NAMALWA (cell line): ENCODE measurements at places on chromosomes 3 and 15.

DNA sequence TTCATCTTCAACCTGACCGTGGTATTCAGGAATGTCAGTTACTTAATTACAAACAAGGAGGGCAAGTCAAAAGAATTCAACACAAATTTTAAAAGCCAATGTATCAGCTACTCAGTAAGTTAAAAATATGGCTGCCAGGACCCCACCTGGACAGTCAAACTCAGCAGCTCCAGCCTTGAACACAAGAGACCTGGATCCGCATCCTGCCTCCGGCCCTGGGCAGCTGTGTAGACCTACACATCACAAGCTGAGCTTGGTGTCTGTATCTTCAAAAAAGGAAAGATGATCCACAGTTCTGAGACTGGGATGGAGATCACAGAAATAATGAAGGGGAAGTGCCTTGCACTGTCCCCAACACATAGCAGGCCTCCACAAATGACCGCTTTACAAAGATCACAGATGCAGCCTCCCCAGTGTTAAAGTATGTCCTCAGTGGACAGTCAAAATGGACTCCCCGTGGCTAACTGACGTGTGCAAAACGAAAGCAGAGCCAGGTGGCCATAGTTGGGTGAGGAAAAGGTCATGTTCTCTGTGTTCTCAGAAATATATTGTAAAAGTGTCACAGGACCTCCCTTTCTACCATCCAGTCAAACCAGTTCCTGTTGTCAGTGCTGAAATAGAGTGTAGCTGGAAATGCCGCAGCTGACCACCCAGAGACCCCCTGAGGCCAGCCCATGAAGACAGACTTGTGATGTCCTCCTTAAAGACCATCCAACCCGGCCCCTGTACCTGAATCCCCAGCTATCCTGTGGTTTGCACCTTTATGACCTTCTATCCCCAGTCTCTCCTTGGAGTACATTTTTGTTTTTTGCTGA lies 168.5 kb upstream of the NSMCE3 start:
- DNase-seq: no peak

DNA sequence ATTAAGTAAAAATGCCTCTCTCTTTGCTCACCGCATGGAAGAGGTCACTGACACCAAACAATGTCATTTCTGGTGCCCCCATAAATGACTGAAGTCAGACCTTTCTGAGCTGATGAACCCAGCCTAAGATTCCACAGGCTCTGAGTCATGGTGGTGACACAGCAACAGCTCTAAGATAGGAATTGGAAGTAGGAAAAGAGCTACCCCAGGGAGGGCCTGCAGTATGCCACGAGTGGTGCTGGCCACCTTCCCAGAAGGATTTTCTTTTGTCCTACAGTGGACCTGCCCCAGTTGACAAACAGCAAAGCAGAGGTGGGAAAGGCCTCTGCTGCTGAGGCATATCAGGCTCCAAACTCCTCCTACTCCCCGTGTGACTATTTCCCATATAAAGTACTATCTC lies 208.1 kb downstream of the MINAR1 start:
- no peak for DNase-seq

DNA sequence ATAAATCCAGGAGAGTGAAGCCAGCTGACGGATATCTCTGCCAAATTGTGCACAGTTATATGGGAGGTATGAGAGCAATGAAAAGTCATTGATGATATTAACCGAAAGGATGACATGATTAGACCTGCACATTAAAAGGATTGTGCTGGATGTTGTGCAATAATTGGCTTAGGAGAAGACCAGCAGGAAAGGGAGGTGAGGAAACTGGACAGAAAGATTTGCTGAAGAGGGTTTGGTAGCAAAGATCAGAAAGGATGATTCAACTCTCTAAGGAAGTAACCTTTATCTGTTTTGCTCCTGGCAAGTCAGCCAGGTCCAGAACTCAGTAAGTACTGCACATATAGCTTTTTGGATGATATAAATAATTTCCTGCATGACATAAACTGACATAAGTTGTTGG lies 704.7 kb downstream of the GRM7 start:
- DNase-seq: no peak

DNA sequence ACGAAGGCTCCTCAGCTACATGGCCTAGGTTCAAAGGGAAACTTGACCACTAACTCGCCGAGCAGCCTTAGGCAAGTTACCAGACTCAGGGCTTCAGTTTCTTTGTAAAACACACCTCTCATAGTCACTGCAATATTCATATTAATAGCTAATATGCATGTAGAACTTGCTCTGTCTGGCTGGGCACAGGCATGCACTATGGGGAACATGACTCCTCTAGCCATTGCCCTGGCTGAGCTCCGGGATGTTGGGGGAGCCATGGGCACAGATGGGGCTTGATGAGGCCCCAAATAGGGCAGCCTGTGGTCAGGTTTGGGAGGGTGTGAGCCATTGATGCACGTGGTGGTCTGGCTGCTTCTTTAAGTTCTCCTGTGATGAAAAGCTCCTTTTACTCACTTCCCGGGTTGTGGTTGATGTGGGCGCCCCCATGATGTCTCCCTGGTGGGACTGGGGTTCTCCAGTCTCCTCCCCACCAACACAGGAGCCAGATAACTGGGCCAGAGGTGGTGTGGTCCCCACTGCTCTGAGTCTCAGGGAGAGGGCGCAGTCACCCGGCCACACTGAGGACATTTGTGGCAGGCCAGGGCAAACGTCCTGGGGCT lies 29.4 kb upstream of the DUSP7 start:
- DNase-seq: no peak

GRCh38 chr3:49244581-49245205 lies 32.3 kb downstream of the C3orf62 start:
- no peak for DNase-seq

GRCh38 chr3:111070772-111071256 lies 802 bp upstream of the NECTIN3 start:
- no peak for DNase-seq

DNA sequence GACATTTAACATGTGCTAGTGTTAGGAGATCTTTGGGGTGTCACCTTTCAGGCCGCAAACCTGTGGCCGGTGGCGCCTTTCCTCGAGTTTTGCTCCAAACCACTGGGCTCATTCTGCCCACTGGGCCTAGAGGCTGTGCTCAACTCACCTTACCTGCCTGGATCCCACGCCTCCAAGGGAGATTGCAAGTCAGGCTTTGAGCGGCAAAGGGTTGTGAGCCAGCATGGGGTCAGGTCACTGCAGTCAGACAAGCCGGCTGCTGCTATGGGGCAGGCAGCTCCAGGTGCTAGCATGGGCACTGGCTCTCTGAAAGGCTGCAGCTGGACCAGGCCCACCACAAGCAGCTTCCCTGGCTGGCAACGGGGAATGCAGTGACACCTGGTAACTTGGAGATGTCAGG lies 265.5 kb downstream of the ZBBX start:
- no peak for DNase-seq

GRCh38 chr3:55935241-55935640 lies 448.1 kb upstream of the WNT5A start:
- DNase-seq: no peak

GRCh38 chr15:78455749-78456148 lies 17.7 kb downstream of the IREB2 start:
- no peak for DNase-seq

GRCh38 chr15:64151727-64152506 lies at the start of gene SNX22:
SNX22 (plus strand) TSS chr15:64151731; CDS start chr15:64151776, 45 bp downstream.
- peak; percentile 72 for DNase-seq

DNA sequence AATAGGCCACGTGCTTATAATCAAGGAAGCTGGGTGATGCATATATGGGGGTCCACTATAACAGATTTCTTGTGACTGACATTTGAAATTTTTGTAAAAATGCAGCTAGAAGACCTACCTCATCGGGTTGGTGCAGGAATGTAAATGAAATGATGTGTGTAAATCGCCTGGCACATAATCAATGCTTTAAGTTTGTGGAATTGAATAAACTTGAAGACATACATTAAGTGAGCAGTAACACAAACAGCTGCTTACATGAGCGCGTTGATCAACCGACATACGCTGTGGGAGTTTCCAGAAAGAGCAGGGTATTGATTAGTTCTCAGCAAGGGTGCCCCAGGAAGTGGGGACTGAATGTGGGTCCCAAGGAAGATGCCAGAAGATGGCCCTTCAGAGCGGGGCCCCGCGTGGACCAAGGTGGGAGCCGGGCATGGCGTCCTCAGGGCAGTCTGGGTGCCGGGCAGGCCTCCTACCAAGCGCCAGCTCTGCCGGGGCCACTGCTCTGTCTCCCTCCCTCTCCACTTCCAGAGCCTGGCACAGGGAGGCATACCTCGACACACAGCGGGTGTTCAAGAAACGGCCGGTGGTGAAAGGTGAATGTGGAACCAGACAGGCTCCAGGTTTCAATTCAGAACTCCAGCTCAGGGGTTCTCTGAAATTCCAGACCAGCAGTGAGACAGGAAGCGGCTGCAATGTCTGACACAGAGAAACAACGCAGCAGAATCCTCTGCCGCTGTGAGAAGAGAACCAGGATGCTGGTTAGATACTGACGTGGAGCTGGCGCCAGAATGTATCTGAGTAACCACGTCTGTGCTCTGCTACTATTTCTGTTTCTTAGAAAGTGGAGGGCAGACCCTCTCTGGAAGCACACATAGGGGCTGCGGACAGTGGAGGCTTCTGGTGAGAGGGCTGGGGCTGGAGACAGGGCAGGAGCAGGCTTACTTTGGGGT lies 12.6 kb downstream of the BFSP2 start:
- DNase-seq: no peak

GRCh38 chr3:110664148-110664547 lies 407.5 kb upstream of the NECTIN3 start:
- DNase-seq: no peak
